ENCODE measurements at places on chromosomes 7 and 10.

DNA sequence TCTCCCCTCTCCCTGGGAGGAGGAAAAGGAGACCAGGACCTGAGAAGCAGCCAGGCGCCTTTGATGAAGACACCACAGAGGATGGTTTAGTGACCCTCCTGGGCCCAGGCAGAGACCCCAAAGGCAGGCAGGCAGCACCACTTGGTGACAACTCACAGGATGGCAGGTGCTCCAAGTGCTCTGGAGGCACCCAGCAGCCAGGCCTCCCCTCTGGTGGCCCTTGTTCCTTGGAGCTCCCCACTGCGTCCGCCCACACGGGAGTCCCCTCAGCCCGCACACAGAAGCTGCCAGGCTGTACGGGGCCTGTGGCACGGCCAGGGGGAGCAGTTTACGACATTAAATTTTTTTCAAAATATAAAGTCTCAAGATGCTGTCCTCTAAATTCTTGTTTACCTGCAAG, 607.1 kb upstream of the FOXK1 start:
- no peaks in the 10 kb centered on the region for H3K4me1 ChIP-seq
- H3K4me3 ChIP-seq = no peak overlapping the region
- no peak for DNase-seq
- H3K36me3 ChIP-seq = no peaks in the 10 kb centered on the region
- H3K27ac ChIP-seq = no peak overlapping the region

- no peak overlapping the region for H3K27ac ChIP-seq
- H3K36me3 ChIP-seq = no peaks in the 10 kb centered on the region
- no peak for DNase-seq
- no peak overlapping the region for H3K4me3 ChIP-seq
- H3K27me3 ChIP-seq = peaks cover 14% of the 10 kb centered on the region
Observed at GRCh38 chr7:98394377-98394836, 6.5 kb downstream of the BAIAP2L1 start.

DNA sequence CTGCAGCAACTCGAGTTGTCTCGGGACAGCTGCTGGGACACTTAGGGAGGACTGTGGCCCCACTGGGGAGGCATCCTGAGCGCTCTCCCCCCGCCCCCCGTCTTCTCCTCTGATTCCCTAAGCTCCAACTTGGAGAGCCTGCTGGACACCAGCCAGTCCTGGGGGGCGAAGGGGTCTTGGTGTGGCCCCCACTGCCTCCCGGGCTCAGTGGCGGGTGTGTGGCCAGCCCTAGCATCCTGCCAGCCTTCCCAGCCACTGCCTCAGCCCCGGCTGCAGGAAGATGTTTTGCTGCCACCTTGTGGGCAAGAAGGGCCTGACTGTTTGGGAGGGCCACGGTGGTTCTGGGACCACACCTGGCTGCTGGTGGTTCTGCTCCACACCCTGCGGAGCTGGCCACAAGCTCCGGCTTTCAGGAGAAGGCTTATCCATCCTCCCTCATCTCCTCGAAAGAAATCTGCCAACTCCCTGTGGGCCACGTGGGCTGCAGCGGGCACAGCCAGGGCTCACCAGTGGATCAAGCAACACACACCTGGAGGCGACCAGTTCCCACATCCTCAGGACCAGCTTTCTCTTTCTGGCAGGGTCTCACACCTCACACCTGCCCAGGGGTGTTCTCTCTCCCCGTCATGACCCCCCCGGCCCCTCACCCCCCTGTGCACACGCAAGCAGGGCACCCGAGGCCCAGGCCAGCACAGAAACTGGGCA, 24.8 kb downstream of the AGAP3 start:
- no peaks in the 10 kb centered on the region for H3K36me3 ChIP-seq
- H3K4me3 ChIP-seq = no peak overlapping the region
- H3K4me1 ChIP-seq = peaks cover 10% of the 10 kb centered on the region
- H3K27ac ChIP-seq = no peak overlapping the region
- peak; percentile 72 for DNase-seq

- H3K36me3 ChIP-seq = no peaks in the 10 kb centered on the region
- no peak for DNase-seq
- no peaks in the 10 kb centered on the region for H3K4me1 ChIP-seq
Observed at GRCh38 chr10:111747751-111748150, 435.8 kb downstream of the GPAM start.

GRCh38 chr10:31018962-31019361, 12.7 kb downstream of the ZNF438 start:
- no peak overlapping the region for H3K27ac ChIP-seq
- peaks cover 6% of the 10 kb centered on the region for H3K36me3 ChIP-seq
- H3K4me1 ChIP-seq = no peaks in the 10 kb centered on the region

GRCh38 chr10:35421553-35422178, 85.4 kb downstream of the CCNY start:
- no peak overlapping the region for H3K4me3 ChIP-seq
- no peaks in the 10 kb centered on the region for H3K27me3 ChIP-seq
- H3K36me3 ChIP-seq = peaks cover 6% of the 10 kb centered on the region
- H3K27ac ChIP-seq = peak overlapping the region; percentile 16
- H3K4me1 ChIP-seq = peaks cover 43% of the 10 kb centered on the region

GRCh38 chr7:74280985-74281384, 8.2 kb upstream of the CLIP2 start:
- H3K36me3 ChIP-seq = no peaks in the 10 kb centered on the region
- H3K4me3 ChIP-seq = no peak overlapping the region
- H3K27ac ChIP-seq = peak overlapping the region; percentile 69
- H3K4me1 ChIP-seq = peaks cover 36% of the 10 kb centered on the region

GRCh38 chr10:49568235-49568634, 29.3 kb upstream of the ERCC6 start:
- H3K27me3 ChIP-seq = peaks cover 10% of the 10 kb centered on the region
- no peaks in the 10 kb centered on the region for H3K36me3 ChIP-seq
- no peak for DNase-seq
- H3K27ac ChIP-seq = peak overlapping the region; percentile 11
- H3K4me3 ChIP-seq = no peak overlapping the region

DNA sequence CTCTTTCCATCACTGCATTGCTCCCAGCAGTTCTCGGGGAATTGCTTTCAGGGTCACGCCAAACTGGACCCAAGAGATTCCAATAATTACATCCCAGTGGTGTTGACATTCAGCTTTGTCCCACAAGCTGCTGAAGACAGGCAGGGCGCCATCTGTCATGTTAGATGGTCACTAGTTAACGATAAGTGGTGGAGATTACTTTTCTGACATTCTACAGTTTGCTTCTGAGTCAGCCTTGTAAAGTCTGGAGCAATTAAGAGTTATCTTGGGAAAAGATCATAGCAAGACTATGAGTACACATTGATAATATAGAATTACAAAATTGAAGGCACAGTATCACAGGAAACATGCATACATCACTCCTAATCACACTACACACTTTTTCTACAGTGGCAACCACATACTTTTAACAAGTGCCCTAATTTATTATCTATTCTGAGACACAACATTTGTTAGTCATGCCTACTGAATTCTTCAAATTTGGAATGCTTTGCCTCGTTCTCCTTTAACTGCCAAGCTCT, 41.9 kb downstream of the SEMA3C start:
- DNase-seq = no peak
- H3K27ac ChIP-seq = no peak overlapping the region
- H3K4me1 ChIP-seq = no peaks in the 10 kb centered on the region
- H3K4me3 ChIP-seq = no peak overlapping the region
- no peaks in the 10 kb centered on the region for H3K27me3 ChIP-seq

GRCh38 chr7:158406364-158406763, 181.3 kb downstream of the PTPRN2 start:
- H3K4me1 ChIP-seq = no peaks in the 10 kb centered on the region
- no peak overlapping the region for H3K27ac ChIP-seq
- no peak overlapping the region for H3K4me3 ChIP-seq
- DNase-seq = no peak
- no peaks in the 10 kb centered on the region for H3K36me3 ChIP-seq
- peaks cover 2% of the 10 kb centered on the region for H3K27me3 ChIP-seq

DNA sequence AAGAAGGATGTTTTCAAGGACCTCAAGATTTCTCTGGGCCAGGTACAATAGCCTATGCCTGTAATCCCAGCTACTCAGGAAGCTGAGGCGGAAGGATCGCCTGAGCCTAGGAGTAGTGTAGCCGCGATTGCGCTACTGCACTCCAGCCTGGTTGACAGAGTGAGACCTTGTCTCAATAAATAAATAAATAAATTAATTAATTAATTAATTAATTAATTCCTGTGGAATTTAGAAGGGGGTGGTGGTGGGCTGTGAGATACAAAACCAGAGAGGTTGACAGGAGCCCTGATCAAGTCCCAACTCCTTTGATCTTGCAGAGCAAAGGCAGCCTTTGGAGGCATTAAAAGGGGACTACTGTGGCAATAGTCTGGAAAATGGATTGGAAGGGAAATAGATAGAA, 39.3 kb upstream of the NRF1 start:
- no peak overlapping the region for H3K27ac ChIP-seq
- H3K4me1 ChIP-seq = no peaks in the 10 kb centered on the region
- peaks cover 14% of the 10 kb centered on the region for H3K27me3 ChIP-seq
- no peak overlapping the region for H3K4me3 ChIP-seq
- H3K36me3 ChIP-seq = peaks cover 7% of the 10 kb centered on the region

DNA sequence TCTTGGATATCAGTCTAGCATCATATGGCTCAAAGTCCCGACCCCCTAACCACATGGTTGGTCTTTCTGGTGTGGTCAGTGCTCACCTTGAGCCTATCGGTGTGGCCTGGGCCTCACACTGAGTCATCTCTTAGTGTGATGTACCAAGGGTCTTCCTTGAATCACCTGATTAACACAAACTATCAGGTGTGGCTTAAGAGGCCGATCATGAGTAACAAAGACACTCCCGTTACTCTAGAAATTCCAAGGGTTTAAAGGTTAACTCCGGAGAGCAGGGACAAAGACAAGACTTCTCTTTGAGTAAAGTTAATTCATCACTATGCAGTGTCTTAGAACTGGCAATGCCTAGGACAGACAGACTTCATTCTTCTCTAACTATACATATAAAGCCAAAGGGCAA, 52.3 kb upstream of the ARMC3 start:
- H3K27me3 ChIP-seq = peaks cover 8% of the 10 kb centered on the region
- no peaks in the 10 kb centered on the region for H3K4me1 ChIP-seq
- no peaks in the 10 kb centered on the region for H3K36me3 ChIP-seq
- H3K4me3 ChIP-seq = no peak overlapping the region

DNA sequence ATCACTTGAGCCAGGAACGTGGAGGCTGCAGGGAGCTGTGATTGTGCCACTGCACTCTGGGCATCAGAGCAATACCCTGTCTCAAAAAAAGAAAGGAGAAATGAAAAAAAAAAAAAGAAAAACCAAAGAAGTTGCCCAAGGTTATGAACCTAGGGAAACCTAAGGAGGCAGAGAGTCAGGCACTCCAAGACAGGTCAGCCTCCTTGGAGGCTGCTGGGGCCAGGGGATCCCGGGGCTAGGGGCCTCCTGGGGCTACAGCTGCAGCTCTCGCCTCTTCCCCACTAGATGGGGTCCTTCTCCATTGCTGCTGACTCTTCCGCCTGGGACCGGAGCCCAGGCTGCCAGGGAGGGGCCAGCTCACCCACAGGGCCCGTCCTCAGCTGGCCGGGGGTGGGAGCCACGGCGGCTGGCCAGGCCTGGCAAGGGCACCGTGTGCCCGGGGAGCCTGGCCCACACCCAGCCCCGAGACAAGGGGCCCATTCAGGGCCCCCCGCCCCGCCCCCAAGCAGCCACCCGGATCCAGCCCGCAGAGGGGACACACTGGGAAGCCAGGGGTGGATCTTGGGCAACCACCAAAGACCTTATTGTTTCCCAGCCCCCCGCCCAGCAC, 1.7 kb upstream of the SPACDR start:
- no peak for DNase-seq
- no peaks in the 10 kb centered on the region for H3K27me3 ChIP-seq
- H3K4me1 ChIP-seq = peaks cover 5% of the 10 kb centered on the region
- H3K36me3 ChIP-seq = peaks cover 16% of the 10 kb centered on the region

All from memory B cell (primary cell).